ENCODE measurements at places on chromosomes 7 and 10. TPM values are rescaled to one million over a fixed set of nuclear protein-coding genes. Genes with fewer than 3 reads are reported as not detected.

The HTRA1 gene
- not detected for total RNA-seq

The MYPN gene
- total RNA-seq, result not detected

The PRKAR2B gene
- 0.42 TPM for total RNA-seq

The CALHM1 gene
- total RNA-seq, result not detected

- no peaks in the 10 kb centered on the region for H3K27me3 ChIP-seq
- H3K36me3 ChIP-seq, result no peaks in the 10 kb centered on the region
- peaks cover 29% of the 10 kb centered on the region for H3K4me1 ChIP-seq
- no peak overlapping the region for H3K27ac ChIP-seq
Observed at GRCh38 chr10:119481781-119482426, 60.6 kb downstream of the RGS10 start.

GRCh38 chr7:382043-382400 lies 92.1 kb downstream of the FOXL3 start:
- H3K4me3 ChIP-seq, result no peak overlapping the region
- DNase-seq, result no peak
- no peaks in the 10 kb centered on the region for H3K27me3 ChIP-seq
- H3K36me3 ChIP-seq, result no peaks in the 10 kb centered on the region
- peak overlapping the region; percentile 24 for H3K27ac ChIP-seq

The CD36 gene
- 1.4 TPM for total RNA-seq

The FAM131B gene
- not detected for total RNA-seq

DNA sequence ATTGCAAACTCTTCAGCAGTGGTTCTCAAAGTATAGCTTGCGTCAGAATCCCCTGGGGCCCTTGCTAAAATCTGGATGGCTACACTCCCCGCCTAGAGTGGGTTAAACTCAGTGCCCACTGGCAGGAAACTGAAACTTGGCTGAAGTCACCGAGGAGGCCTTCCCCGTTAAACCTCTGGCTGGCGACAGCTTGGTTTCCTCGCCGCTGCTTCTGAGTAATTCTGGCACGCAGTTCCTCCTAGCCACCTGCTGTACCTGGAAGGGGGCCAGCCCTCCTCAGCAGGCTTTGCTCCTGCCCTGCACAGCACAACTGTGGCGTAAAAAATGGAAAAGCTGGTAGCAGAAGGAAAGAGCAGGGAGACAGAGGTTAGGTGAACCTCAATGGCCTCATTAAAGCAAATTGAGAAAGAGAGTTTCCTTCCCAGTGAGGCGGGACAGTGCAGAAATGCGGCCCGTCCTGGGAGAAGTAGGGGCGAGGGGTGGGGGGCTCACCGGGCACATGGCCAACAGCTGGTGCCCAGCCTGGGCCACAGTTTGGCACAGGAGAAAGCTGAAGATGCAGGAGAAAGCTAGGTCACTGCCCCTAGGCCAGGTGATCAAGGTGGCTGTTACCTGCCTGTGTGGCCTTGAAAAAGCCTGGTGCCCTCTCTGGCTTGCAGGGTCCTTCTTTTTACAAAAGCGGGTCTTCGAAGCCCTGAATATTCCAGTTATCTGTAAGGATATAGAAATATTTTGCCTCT lies 46.6 kb downstream of the ALOX5 start:
- peaks cover 84% of the 10 kb centered on the region for H3K4me1 ChIP-seq
- peak; percentile 65 for DNase-seq
- H3K4me3 ChIP-seq, result peak overlapping the region; percentile 38
- peak overlapping the region; percentile 69 for H3K27ac ChIP-seq
- H3K27me3 ChIP-seq, result peaks cover 2% of the 10 kb centered on the region
- H3K36me3 ChIP-seq, result no peaks in the 10 kb centered on the region

- H3K4me1 ChIP-seq, result no peaks in the 10 kb centered on the region
- no peaks in the 10 kb centered on the region for H3K36me3 ChIP-seq
- no peak overlapping the region for H3K27ac ChIP-seq
- H3K4me3 ChIP-seq, result no peak overlapping the region
- no peak for DNase-seq
Observed at GRCh38 chr7:11858622-11859302, 26.8 kb upstream of the THSD7A start.

DNA sequence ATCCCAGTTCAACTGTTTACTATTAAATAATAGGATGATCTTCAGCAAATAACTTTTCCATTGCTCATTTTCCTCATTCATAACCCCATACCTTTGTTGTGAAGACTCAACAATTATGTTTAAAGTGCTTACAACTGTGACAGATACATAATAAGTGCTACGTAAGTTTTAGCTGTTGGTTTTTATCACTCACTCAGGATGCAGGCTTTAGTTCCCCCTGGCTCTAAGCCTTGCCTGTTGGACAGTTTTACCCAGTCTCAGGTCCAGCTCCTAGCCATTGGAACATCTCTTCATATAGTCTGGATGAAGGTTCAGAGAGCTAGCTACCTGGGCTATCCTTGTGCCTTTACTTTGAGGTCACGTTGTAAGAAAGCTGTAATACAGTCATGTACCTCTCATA lies 353.2 kb downstream of the CRPPA start:
- no peaks in the 10 kb centered on the region for H3K36me3 ChIP-seq
- no peaks in the 10 kb centered on the region for H3K27me3 ChIP-seq
- no peak for DNase-seq
- no peak overlapping the region for H3K27ac ChIP-seq

DNA sequence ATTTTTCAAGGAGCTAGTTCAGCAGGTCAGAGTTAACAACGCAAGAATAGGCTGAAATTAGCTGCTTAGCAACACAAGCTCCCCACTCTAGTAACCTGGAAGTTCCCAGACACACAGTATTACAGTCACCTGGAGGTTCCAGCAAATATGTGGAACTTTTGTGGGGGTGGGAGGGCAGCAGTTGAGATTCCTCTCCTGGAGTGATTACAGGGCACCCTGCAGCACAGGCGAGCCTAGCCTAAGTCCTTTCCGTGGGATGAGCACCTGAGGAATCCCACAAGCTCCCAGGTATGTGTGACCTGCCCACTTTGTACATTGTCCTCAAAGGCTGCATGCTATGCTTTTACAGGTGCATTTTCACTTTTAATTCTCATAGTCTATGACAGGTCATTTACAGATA lies 13.6 kb downstream of the TPK1 start:
- H3K27ac ChIP-seq, result no peak overlapping the region
- DNase-seq, result no peak
- H3K36me3 ChIP-seq, result no peaks in the 10 kb centered on the region
- H3K4me1 ChIP-seq, result peaks cover 39% of the 10 kb centered on the region
- no peaks in the 10 kb centered on the region for H3K27me3 ChIP-seq

- H3K36me3 ChIP-seq, result no peaks in the 10 kb centered on the region
- no peak overlapping the region for H3K4me3 ChIP-seq
- H3K27me3 ChIP-seq, result no peaks in the 10 kb centered on the region
- no peaks in the 10 kb centered on the region for H3K4me1 ChIP-seq
Observed at GRCh38 chr10:47098964-47099363, 187.7 kb downstream of the PTPN20 start.

The WDFY4 gene
- 2.5 TPM for total RNA-seq

The TMEM270 gene
- total RNA-seq, result not detected

DNA sequence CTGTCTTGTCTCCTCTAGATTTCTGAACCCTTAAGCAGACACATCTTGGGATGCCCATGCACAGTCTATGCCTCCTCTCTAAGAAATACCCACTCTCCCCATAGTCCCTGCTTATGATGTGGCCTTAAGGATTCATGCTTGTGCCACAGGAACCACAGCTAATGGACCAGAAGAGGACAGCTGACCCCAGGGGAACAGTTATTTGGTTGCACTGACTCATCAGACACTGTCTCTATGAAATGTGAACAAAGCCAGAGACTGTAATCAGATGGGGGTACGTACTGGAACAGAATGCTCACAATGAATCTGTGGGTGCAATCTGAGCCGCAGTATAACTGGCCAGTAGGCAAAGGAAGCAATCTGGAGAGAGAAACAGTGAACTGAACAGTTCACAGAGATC lies 121.9 kb downstream of the USP6NL start:
- DNase-seq, result no peak
- H3K27me3 ChIP-seq, result no peaks in the 10 kb centered on the region
- no peaks in the 10 kb centered on the region for H3K36me3 ChIP-seq
- H3K4me1 ChIP-seq, result no peaks in the 10 kb centered on the region
- H3K27ac ChIP-seq, result no peak overlapping the region
- H3K4me3 ChIP-seq, result no peak overlapping the region

The BLNK gene
- total RNA-seq, result not detected

DNA sequence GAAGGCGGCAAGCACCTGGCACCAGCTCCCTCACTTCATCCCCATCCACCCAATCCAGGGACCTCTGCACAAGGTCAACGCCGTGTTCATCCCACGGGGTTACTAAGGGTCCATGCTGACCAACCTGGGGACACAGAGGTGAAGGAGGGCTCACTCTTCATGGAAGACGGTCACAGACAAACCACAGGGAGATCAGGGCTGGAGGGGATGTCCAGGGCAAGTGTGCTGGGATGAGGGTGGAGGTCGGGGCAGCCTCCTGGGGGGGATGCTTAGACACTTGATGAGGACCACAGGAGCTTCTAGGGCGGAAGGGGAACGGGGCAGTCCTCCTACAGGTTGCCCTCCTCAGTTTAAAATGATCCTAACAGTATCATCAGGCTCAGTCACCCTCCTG lies 46.7 kb downstream of the FAM53B start:
- no peak overlapping the region for H3K4me3 ChIP-seq
- peaks cover 64% of the 10 kb centered on the region for H3K36me3 ChIP-seq
- peaks cover 96% of the 10 kb centered on the region for H3K4me1 ChIP-seq
- no peak for DNase-seq

DNA sequence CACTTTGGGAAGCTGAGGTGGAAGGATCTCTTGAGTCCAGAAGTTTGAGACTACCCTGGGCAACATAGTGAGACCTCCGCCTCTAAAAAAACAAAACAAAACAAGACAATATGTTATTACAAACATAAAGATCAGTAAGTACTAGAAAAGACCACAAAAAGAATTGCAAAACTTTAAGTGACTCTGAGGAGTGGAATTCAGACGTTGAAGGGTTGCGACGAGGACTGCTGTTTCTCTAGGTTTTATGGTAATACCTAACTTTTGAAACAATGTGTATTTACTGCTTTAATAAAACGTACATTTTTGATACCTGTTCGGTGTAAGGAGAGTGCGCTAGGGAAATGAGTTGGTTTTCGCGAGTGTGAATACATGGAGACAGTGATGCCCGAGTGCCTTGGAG lies 250.4 kb downstream of the GATA3 start:
- no peak for DNase-seq
- no peaks in the 10 kb centered on the region for H3K4me1 ChIP-seq
- no peak overlapping the region for H3K4me3 ChIP-seq
- no peaks in the 10 kb centered on the region for H3K36me3 ChIP-seq
- H3K27me3 ChIP-seq, result no peaks in the 10 kb centered on the region
- no peak overlapping the region for H3K27ac ChIP-seq

DNA sequence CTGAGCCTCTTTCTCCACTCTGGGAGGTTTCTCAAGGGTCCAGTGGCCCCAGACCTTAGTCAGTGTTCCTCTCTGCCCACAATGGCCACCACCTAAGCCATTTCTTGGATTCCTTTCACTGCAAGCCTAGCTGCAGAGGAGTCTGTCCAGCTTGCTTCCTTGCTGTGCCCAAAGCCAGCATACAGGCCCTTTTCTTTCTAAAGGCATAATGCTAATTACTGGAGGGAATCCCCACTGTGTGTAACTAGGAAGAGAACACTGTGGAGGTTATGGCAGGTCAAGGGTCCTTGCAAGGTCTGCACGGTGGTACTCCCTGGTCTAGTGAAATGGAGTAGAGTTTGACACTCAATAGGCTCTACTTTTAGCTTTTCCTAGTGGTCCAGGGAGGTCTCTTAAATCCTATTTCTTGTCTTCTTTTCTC lies 70.4 kb upstream of the CC2D2B start:
- no peaks in the 10 kb centered on the region for H3K27me3 ChIP-seq
- no peak overlapping the region for H3K27ac ChIP-seq
- no peaks in the 10 kb centered on the region for H3K4me1 ChIP-seq
- no peak overlapping the region for H3K4me3 ChIP-seq
- DNase-seq, result no peak
- H3K36me3 ChIP-seq, result no peaks in the 10 kb centered on the region

DNA sequence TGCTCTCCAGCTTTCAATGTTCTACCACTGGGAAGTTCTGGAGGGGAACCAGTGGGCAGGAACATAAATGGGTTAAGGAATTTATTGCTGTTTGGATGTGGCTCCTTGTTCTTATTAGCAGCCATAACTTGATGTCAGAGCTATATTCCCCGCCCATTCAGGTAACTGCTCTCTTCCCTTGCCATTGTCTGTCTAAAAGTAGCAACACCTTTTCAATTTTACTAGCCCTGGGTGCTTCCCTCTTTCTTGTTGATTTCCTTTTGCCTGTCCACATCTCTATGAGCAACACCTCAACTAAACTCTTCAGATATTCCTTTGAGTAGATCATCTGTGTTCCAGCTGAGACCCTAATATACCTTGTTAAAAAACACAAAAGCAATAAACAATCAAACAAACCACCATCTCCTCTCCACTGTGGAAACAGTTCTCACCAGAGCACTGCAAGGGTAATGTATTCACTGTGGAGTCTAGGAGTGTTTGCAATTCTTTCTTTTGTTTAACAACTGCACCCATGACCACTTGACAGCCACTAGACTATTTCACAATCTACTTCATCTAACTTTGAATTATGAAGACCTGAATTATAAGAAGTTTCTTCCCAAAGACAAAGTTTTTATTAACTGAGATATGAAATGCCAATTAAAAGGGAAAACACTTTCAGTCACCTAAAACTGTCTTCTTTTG lies 436.7 kb downstream of the IPMK start:
- no peaks in the 10 kb centered on the region for H3K36me3 ChIP-seq
- H3K4me3 ChIP-seq, result no peak overlapping the region
- H3K27me3 ChIP-seq, result no peaks in the 10 kb centered on the region
- DNase-seq, result no peak

DNA sequence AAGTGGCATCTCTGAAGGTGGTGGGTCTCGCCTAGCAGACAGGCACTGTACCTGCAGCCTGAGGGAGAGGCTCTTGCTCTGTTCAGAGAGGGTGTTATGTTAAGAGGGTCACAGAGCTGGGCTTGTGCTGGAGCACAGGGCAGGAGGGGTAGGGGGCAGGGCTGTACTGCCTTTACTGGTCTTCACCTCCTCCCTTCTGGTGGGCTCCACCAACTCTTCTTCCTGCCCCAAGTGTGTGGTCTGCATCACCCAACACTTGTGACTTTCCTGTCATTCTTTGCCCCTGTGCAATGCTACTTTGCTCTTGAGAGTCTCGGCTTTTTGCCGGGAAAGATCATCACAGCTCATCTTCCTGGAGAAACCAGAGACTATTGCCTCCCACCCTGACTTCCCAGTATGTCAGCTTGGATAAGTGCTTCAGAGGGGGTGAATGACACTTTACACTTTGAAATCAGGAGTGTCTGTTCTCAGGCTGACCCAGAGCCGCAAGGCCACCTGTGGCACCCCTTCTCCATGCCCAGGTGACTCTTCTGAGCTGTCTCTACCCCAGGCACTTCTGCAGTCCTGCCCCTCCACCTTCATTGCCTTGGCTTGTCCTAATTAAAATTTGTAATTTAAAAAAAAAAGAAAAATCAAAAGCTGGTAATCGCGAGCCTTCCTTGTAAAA lies 38.4 kb upstream of the IKZF1 start:
- H3K36me3 ChIP-seq, result no peaks in the 10 kb centered on the region
- H3K4me3 ChIP-seq, result peak overlapping the region; percentile 19
- H3K4me1 ChIP-seq, result peaks cover 92% of the 10 kb centered on the region
- peak overlapping the region; percentile 79 for H3K27ac ChIP-seq

- H3K4me1 ChIP-seq, result peaks cover 13% of the 10 kb centered on the region
- H3K4me3 ChIP-seq, result no peak overlapping the region
Observed at GRCh38 chr7:949021-949934, 5.2 kb downstream of the ADAP1 start.

Data from CD4-positive, alpha-beta T cell (primary cell).